ENCODE measurements at places on chromosomes 4 and X.

DNA sequence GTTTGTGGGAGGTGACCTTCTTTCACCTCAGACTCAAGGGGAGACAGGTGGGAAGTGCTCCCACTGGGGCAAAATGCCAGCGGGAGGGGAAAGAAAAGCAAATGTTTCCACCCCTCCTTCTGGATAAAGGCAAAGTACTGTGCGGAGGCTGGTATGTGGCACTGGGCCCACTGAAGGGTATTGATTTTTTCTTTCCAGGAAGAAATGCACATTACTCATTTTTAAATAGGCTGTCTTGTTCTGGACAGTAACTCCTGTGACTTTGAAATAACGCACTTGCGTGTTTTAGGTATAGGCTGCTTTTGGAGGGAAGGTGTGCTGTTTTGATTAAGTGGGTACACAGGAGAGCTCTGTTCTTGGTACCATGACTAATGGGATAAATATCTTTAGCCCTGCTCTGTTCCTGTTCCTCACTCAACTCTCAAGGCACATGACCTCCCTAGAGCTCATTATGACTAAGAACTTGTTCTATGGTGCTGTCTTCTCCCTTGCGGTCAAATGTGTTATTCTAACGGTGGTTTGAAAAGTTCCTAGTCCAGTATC is 40.7 kb upstream of the MBTPS2 start:
- DNase-seq = no peak

GRCh38 chr4:34196375-34196774 is 2047.9 kb downstream of the ARAP2 start:
- DNase-seq = no peak

GRCh38 chrX:103398421-103398864 is 22.1 kb downstream of the BEX3 start:
- no peak for DNase-seq

GRCh38 chr4:165393704-165394103 is 14.9 kb downstream of the CPE start:
- DNase-seq = no peak

- DNase-seq = no peak
Observed at GRCh38 chr4:55512077-55512476, 34.6 kb downstream of the CLOCK start.

GRCh38 chr4:8199594-8200301 is 658 bp downstream of the SH3TC1 start:
- peak; percentile 16 for DNase-seq

DNA sequence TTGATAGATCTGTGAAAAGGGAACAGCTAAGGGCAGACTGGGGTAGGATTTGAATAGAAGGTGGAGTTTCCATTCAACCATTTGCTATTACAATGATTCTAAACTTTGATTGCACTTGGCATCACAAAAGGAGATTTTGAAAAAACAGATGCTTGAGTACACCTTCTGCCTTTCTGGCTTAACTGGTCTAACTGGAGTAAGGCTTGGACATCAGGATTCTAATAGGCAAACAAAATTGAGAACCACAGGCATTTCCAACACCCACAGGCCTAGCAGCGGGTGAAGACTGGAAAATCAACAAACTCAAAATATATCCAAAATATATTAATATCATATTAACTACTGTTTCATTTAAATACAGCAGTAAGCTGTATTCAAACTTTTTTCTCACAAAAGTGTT is 1.9 kb upstream of the VEGFC start:
- DNase-seq = no peak

DNA sequence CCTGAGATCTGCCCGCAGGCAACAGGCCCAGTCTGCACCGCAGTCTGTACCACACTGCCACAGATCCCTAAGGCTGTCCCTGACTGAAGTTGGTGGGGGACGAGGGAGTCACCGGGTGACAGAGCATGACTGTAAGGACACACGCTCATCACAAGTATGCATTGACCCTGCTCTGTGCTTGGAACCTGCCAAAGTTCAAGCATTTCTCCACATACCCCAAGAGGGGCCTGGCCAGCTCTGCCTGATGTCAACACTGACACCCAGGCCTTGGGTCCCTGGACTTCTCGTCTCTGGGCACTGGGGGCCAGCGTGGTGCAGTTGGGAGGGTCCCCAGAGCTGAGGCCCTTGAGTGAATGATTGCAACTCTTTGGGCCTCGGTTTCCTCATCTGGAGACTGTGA is 7.9 kb downstream of the BLOC1S4 start:
- DNase-seq = no peak

DNA sequence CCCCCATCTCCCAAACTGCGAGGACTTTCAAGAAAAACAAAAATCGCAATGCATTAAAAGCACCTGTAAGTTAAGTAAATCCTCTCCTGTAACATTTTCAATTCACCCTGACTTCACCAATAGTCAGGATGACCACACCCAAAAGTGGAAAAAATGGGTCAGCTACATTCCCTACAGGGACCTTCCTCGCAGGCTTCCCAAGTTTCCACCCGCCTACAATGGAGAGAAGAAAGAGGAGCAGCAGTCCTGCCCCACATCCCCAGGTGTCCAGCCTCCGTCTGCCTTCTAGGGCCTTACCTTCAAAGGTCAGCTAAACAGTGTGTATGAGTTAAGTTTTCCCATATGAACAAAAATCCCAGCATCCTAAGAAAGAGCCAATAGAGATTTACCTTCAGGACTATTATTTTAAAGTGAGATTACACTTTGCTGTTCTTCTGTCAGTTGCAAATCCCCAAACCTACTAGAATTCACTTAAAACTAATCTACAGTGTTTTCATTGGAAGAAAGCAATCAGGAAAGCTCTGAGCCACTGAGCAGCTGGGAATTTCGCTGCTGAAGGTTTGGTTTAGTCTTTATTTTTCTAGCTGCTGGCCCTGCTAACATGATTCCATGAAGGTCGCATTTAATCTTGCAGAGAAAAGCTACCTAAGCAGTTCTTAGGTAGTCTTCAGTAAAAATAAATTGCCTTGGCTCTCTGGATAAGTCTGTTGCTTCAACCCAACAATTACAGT is 12.5 kb downstream of the IRF2 start:
- DNase-seq = no peak

DNA sequence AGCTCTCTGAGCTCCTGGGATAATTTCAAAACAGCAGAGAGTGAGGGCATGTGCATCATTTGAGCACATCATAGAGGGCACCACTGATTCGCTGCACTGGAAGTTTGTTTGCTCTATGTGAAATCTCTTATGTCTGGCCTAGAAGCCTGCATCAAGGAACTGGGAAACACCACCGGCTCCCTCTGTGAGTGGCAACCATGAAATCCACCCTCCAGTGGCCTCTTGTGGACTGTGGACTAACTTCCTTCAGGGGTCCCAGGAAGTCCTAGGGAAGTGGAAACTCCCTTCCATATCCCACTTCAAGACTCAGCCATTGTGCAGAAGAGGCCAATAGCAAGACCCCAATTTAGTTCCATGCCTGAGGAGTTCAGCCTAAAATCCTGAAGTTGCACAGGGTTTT is 48.0 kb upstream of the IGFBP7 start:
- no peak for DNase-seq

Measured in activated CD4-positive, alpha-beta T cell treated with anti-CD3 and anti-CD28 coated beads, Interleukin-2, amount 50 U/mL, for 48 hours (primary cell).